ENCODE measurements at places on chromosomes 1 and 21.
A peak's percentile ranks its signal among the peaks of the same experiment; 100 is the strongest.

DNA sequence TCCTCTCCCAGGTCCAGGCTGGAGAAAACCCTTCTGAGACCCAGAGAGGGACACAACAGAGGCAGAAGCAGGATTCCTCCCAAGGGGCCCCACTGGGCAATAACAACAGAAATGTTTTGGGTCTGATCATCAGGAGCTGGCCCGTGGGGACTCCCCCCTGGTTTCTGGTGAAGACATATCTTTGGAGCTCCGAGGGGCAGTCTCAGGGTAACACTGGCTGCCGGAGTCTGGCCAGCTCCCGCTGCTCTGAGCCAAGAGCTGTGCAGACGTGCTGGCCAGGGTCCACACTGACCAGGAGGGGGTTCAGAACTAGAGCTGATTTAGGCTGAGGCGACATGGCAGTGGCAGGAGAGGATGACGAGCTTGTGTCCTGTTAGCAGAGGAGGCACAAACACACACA, 13.1 kb downstream of the ECE1 start:
- DNase-seq: no peak

- DNase-seq: no peak
Measured at GRCh38 chr1:6412896-6413295, 6.8 kb downstream of the HES2 start.

- DNase-seq: peak; percentile 47
Measured at GRCh38 chr1:164576291-164577271, 17.6 kb downstream of the PBX1 start.

DNA sequence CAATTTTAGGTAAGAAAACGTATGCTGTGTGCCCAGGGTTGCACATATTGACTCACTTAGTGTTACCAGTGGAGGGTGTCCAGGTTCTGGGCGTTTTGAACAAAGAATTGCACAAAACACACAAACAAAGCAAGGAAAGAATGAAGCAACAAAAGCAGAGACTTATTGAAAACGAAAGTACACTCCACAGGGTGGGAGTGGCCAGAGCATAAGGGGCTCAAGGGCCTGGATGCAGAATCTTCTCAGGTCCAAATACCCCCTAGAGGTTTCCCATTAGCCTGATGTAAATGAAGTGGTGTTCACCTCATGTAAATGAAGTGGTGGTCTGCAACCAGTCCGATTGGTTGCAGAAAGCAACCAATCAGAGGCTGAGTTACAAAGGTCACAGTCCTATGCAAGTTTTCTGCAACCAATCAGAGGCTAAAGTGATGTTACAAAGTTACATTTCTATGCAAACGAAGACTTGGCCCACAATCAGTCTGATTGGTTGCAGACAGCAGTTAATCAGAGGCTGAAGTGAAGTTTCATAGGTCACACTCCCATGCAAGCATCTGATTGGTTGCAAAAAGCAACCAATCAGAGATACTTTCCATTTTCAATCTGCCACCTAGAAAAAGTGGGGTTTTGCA, 228.3 kb downstream of the ST6GALNAC3 start:
- peak; percentile 32 for DNase-seq

DNA sequence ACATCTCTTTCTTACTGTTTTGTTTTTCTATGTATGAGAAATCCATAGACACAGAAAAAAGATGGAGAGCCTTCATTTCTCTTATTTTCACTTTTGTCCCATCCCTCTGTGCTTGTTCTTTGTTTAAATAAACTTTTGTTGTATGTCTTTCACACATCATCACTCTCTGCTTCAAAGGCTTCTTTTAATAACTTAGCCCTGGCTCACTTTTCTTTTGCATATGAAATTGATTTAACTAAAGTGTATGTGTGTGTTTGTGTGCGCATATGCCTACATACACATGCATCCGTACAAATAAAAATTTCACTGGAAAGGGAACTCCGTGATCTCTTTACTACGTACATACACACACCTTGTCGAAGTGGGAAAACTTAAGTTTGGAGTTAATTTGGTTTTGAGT, 168.6 kb downstream of the NFIA start:
- no peak for DNase-seq

DNA sequence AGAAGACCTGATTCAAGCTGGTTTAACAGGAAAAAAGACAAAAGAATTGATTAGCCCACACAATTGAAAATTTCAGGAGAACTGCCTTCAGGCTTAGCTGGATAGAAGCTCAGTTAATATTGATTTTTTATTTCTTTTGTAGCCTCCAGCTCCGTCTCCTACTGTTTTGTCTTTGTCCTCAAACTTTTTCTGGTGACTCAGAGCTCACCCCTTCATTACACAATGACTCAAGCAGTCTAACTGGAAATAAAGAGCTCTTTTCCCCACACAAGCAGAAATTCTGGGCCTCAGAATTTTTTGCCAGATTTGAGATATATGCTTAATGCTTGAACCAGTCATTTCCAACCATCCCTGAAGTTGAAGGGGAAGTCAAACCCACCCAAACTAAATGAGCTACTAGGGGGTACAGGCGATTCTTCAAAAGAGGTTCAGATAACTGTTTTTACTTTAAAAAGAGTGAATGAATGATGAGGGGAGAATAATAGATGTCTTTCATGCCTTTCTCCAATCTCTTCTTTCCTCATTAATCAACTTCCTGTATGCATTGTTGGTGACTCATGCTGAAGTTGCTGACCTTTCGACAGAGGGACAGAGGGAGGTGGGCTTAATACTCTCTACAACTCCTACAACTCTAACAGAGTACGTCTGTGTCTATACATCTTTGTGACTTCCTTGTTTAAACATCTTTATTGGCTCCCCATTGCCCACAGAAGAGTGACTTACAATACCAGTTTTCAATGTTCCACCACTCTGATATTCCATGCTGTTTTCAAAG, 6.2 kb upstream of the ACP6 start:
- DNase-seq: no peak

DNA sequence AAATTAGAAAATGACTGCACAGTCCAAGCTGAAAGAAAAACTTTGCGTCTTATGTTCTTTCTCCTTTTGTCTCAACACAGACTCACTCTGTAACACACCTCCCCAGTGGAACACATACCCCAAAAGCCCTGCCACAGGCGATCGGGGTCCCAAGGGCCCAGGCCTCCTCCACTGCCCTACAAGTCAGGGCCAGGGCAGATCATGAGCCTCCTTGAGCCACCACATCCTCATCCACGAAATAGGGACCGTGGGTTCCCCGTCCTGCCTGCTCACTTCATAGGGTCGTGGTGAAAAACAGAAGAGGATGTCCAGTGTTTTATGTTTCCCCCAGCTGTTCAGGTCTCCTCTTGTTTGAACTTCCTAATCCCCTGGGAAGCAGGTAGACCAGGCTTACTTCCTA, 116.7 kb downstream of the KCNN3 start:
- DNase-seq: no peak

DNA sequence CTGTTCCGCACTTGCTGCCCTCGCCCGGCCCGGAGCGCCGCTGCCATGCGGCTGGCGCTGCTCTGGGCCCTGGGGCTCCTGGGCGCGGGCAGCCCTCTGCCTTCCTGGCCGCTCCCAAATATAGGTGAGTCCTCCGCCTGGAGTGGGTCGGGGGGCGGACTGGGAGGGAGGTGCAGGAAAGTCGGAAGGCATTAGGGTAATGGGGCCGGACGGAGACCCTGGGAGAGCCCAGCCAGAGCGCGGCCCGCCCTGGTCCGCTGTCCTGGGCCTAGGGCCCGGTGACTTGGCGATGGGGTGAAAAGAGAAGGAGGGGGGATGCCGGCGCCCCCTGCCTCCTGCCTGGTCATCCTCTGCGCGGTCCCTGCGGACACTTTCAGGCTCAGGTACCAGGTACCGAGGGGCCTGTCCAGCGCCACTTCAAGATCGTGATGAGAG, 243 bp downstream of the ADAM15 start:
- DNase-seq: no peak

DNA sequence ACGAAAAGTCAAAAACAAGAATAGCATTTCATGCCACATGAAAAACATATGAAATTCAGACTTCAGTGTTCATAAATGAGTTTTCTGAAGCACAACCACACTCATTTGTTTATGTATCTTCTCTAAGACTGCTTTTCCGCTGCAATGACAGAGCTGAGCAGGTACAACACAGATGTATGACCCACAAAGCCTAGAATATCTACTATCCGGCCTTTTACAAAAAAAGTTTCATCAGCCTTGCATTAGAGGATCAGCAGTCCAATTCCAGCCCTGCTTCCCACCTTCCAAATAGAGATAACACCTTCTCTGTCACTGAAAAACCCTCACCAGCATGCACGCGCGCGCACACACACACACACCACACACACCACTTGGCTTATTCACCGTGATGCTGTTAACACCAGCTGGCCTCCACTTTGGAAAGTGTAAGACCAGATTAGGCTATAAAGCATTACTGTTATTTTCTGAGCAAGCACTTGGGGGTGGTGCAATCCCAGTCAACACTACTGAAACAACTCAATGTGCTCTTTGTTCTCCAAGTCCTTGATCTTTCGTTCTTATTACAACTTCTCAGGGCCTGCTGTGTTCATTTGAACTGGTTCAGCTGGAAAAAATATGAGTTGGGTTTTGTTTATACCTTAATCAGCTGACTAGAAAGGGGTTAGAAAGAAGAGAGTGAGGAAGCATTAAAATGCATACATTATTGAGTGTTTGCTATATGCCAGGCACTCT, 90.0 kb downstream of the GLUL start:
- peak; percentile 82 for DNase-seq

- DNase-seq: peak; percentile 38
Measured at GRCh38 chr1:244341455-244342450, 110.0 kb downstream of the ADSS2 start.

DNA sequence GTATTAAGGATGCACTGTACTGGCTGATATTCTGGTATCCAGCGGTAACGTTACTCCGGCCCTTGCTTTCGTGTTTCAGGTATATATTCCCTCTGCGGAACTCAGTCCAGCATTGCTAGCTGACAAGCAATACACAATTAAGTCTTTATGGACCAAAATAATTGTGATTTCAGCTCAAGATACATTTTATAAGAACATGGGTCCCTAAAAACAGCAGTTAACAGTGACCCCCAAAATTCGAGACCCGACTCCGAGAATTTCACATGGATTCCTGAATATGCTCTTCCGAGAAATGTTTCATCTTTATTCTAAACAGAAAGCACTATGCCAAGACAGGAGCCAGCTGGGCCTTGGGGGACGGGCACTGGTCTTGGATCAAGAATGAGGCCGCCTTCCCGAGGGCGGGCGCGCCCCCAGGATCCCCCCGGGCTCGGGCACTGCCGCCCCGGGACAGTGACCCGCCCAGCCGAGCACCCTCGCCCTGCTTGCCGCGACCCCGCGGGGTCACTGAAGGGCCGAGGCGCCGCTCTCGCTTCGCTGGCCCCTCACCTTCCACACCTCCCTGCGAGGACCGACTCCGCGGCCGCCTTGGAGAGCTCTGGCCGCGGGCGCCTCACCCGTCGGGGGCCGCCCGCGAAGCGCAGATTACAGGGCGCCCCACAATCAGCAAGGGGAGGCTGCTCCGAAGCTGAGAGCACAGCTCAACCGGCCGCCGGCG, 610 bp downstream of the SCYL3 start:
- peak; percentile 40 for DNase-seq

- DNase-seq: no peak
Measured at GRCh38 chr1:206905295-206906164, 8.3 kb downstream of the IL24 start.

Data from testis (tissue), 5 donors.